Muscle of leg (tissue), 16 donors: ENCODE measurements at places on chromosomes 2 and 18. TPM values are rescaled to one million over a fixed set of nuclear protein-coding genes. Genes with fewer than 3 reads are reported as not detected.
A peak's percentile ranks its signal among the peaks of the same experiment; 100 is the strongest.

DNA sequence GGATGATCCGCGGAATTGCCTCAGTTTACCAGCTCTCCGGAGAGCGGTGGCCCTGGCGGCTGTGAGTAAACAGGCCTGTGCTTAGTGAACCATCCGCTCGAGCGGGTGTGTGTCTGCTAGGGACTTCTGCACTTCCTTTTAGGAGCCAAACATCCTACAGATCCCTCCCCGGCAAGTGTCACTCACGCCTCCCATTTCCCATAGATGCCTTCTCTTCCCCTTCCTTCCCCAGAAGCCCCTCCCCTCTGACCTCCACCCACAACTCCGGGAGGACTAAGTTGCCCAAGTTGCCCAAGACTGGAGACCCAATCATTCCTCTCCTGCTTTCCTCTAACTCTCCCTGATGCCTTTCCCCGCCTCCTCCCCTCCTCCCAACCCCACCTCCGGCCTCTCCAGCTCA is 2.9 kb downstream of the C1QL2 start:
- no peak for DNase-seq

GRCh38 chr18:56569416-56569815 is 69.0 kb downstream of the TXNL1 start:
- peak; percentile 55 for DNase-seq

CD8B gene
- total RNA-seq: 0.31 TPM

CASP10 gene
- total RNA-seq: 6.7 TPM

UGT1A4 gene
- not detected for total RNA-seq

- peak; percentile 71 for DNase-seq
Observed at GRCh38 chr18:50080316-50080715, 114.6 kb downstream of the MYO5B start.

DNA sequence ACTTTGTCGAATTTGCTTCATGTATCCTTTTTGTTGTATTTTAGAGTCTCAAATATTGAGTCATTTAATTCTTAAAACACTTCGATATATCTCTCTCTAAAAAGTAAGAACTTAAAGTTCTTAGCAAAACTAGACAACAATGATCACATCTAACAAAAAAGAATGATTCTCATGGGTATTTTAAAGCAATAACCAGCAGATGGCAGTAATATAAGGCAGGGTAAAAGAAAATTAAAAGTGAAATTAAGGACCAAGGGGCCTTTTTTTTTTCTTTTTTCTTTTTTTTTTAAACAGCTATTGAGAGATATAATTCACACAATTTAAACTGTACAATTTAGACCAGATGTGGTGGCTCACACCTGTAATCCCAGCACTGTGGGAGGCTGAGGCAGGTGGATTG is 9.9 kb upstream of the AOX1 start:
- DNase-seq: no peak

DNA sequence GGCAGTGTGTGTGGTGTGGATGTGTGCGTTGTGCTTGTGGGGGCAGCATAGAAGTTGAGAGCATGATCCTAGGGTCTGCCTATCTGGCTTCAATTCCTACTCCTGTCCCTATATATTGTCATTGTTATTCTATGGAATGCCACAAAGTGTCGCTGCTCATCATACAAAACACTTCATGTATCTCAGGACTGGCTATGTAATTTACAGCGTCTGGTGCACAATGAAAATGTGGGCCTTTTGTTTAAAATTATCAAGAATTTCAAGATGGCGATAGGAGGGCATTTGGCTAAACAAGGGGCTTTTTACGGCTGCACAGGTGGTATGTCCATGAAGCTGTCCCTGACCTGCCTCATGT is 3.4 kb downstream of the SERPINB2 start:
- peak; percentile 5 for DNase-seq

ELOA2 gene
- total RNA-seq: not detected

GRCh38 chr2:181955010-181955409 is 30.6 kb upstream of the PPP1R1C start:
- DNase-seq: no peak

DNA sequence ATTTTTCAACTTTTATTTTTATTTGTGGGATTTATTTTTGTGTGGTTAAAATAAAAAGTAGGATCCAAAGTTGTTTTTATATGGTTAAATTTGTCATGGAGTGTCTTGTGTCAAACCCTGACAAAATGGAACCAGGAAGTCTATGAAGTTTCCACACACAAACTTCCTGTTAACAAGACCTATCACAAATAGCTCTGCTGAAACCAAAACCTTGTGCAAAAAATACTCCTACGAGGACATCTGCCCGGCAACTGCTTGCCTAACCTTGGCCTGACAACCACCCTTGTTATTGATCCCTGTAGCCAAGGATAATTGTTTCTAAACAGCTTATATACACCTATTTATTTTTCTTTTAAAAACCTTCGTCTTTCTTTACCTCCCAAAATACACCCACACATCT is 389.6 kb downstream of the TRIB2 start:
- no peak for DNase-seq

DNA sequence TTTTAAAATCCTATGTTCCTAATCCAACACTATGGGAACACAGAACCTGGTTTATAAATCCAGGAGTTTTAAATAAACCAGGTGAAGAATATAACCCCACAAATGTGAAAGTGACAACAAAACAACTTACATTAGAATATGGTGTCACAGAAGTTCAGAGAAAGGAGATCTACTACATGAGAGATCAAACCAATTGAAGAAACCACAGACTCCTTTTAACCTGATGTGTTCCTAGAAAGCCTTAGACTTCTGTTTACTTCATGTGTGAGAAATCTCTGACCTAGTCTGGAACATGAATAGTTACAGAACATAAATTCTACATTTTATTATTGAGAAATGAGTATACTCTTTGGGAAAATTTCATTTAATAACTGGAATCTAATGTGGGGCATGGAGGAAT is 165.3 kb downstream of the FTCDNL1 start:
- no peak for DNase-seq

DNA sequence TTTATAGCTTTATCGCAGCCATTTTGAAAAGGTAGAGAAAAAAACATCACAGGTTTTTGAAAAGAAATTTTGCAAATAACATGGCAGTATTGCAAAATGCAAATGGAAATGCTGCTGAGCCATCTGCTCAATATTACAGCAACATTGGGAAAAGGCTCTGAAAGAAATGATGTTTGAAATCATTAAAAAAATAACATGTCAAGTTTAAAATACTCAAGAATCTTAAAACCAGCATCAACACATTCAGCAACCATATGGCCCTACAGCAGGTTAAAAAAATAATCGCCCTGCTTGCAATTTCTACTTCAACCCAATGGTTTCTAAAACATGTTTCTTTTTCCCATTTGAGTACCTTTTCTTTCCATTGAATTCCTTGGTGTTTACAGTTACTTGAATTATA is 289.4 kb downstream of the AFF3 start:
- no peak for DNase-seq

SCN3A gene
- 0.35 TPM for total RNA-seq

DNA sequence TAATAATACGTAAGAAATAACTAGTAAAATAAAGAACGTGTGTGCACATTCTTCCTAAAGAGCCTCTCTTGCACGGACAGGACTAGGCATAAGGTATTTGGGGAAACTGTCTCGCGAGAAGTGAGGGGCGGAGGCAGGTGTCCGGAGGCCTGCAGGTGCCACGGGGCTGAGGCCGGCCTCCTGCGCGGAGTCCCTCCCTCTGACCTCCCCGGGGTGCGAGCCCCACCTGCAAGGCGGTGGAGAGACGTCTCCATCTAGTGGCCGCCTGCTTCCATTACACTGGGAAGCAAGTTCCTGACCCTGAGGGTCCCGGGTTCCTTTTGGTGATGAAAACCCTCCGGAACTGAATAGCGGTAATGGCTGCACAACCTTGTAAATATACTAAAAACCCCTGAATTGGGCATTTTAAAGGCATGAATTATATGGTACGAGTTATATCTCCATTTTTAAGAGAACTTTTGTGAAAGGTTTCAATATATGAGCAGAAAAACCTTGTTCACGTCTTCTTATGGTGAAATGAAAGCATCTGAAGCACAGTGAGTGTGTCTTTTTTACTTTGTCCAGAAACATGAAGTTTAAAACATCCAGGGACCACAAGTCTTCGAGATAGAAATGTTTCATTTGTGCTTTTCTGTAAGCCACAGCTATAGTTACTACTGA is 35.5 kb upstream of the CTDP1 start:
- peak; percentile 65 for DNase-seq

DNA sequence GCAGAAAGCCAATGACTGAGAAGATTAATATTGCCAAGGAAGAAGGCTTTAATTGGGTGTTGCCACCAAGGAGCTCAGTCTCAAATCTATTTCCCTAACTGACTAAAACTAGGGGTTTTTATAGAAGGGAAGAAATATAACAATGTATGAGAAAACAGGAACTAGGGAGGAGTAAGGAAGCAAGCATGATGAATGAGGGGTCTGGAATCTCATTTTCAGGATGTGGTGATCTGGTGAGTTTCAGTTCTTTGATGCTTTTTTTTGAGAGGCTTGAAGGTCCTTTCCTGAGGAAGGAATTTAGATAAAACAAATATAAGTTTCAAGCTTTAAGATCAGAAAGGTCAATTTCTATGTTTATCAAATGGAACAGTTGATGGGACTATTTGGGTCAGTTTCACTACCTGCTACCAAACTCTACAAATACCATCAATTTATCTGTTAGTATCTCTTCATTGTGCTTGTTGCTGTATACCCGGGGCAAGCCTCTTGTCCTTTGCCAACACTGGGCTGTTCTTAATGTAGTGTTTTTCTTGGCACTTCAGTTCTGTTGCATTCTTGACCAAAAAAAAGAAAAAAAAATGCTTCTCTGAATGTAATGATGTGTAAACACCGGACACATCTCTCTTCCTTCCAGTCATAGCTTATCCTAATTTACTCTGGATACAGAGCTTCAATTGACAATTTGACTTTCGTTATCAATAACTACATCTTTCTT is 357.0 kb downstream of the GALNT13 start:
- no peak for DNase-seq

DNA sequence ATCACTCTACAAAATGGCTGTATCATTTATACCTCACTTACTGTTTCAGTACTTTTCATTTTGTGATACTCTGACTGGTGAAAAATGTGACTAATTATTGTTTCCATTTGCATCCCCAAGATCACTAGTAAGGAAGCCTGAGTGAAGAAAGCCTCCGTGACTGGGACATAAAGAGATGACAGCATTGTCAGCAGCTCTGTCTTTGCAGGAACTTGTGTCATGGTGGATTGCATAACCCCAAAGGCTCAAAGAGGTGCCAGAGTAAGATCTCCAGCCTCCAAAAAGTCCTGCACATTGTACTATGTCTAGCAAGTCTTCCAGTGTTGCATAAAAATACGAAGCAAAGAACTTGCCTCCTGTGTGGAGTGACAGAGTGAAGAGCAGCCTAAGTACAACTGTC is 187.5 kb upstream of the CRIM1 start:
- no peak for DNase-seq

OTOS gene
- not detected for total RNA-seq

SFTPB gene
- total RNA-seq: not detected

GRCh38 chr18:31720867-31721266 is 36.5 kb upstream of the B4GALT6 start:
- DNase-seq: peak; percentile 39

LHCGR gene
- total RNA-seq: 0.44 TPM

GRCh38 chr2:37154785-37155184 is 2.0 kb downstream of the EIF2AK2 start:
- no peak for DNase-seq
